WTC11 (cell line): ENCODE measurements at places on chromosomes 12 and 14. TPM values are rescaled to one million over a fixed set of nuclear protein-coding genes. Genes with fewer than 3 reads are reported as not detected.

The FAM186B gene
- total RNA-seq: 0.16 to 0.39 TPM (median 0.21 TPM) in 3 replicates

- DNase-seq: no peak
These were observed 164 bp downstream of the KIF21A start for GRCh38 chr12:39442831-39443080.

DNA sequence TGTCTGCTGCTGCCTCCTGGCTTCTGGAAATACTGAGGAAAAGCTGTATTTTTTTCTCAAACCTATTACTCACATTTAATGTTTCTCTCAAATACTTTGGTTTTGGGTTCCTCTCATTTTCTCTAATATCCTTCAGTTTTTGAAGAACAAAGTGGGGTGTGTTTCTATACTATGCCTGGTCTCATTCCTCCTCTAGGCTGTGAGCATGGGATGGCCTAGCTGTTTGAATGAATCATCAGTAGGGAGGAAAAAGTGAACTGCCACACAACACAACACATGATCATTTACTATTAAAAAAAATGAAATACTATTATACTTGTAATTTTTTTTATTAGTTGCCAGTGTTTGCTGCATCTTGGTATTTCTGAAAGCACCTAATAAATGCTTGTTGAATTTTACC lies 11.3 kb upstream of the SMCO3 start:
- DNase-seq: no peak

The ISCU gene
- 73.8 to 85.9 TPM (median 74.2 TPM) in 3 replicates for total RNA-seq
